Activated CD8-positive, alpha-beta memory T cell treated with anti-CD3 and anti-CD28 coated beads, Interleukin-2, amount 50 U/mL, for 4 hours (primary cell): ENCODE measurements at places on chromosomes 2 and 18.
A peak's percentile ranks its signal among the peaks of the same experiment; 100 is the strongest.

GRCh38 chr18:22307528-22307927 is 110.2 kb downstream of the CTAGE1 start:
- DNase-seq: no peak

DNA sequence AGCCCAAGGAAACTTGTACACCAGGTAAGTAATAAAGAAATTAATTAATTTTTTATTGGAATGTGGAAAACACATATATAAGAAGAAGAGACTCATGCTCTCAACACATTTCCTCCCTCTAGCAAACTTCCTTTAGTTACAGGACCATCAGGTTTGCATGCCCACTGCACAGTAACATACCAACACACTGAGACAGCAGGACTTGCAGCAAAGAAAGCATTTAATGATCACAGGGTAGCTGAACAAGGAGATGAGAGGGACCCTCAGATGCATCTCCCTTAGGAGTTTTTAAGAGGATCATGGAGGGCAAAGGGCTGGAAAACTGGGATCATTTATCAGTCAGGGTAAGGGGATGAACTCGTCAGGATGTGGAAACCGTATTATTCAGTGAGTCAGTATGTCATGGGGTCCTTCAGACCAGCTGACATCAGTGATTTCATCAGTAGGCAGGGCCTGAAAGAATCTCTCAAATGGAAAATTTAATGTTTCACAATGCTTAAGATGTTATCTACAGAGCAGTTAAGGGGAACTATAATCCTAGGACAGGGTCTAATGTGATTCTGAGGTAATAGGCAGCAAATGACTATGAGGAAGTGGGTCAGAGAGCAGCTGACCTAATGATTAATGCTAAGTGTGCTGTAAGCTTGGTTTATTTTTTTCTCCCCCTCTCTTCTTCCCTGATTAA is 193.8 kb upstream of the RND3 start:
- DNase-seq: no peak

DNA sequence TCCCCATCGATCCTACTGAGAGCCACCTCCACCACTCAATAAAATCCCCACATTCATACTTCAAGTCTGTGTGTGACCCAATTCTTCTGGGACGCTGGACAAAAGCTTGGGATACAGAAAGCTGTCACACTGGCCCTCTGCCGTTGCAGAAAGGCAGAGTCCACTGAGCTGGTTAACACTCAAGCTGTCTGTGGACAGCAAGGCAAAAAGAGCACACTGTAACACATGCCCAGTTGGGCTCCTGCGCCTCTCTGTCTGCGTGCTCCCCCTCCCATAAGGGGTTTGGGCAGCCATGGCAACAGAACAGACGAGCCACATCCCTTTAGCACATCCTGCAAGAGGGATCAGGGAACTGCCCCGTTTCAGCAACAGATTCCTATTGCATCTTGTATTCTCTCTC is 106.9 kb upstream of the RGPD4 start:
- no peak for DNase-seq

GRCh38 chr18:2293109-2293839 is 278.0 kb downstream of the METTL4 start:
- no peak for DNase-seq

DNA sequence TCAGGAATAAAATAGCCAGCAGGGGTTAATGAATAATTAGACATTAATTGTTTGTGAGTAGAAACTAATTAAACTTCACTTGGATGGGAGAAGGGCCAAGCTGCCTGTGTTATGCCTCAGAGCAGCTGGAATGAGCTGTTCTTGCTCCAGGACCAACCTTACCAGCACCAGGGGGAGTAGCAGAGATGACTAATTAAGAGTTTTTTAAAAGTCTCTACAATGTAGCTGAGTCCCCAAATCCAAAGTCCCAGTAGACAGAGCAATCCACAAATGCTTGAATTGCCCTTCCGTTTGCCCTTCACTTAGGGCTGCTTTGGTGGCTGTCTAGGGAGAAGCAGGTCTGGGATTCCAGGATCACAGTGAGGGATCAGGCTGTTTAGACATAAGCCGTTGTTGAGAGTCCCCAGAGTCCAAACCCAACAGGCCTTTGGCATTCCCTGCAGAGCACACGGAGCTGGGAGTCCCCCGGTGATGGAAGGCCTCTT is 59.4 kb downstream of the RHOB start:
- no peak for DNase-seq

DNA sequence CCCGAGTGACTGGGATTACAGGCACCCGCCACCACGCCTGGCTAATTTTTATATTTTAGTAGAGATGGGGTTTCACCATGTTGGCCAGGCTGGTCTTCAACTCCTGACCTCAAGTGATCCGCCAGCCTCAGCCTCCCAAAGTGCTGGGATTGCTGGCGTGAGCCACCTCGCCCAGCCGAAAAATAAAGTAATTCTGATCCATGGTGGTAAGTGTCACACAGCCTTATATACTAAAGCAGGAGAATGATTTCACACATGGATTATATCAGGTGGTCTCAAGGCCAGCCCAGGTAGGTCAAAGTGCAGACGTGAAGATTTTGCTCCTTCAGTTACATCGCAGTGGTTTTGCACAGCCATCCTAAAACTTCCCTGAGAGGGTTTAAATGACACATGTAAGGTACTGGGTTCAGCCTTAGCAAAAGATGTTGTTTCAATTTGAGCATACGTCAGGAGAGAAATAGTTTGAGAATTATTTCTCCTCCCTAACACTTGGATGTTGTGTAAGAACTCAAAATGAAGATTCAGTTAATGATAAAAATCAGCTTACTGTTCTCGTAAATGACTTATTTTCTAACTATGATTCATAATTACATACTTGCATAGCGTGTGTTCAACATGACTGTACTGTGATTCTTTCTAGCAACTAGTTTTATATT is 93.0 kb upstream of the SLC39A10 start:
- DNase-seq: no peak

- peak; percentile 7 for DNase-seq
Measured at GRCh38 chr18:48797841-48798255, 152.9 kb downstream of the SMAD7 start.

GRCh38 chr18:23487738-23488570 is 15.4 kb upstream of the RMC1 start:
- DNase-seq: peak; percentile 44

- DNase-seq: no peak
Measured at GRCh38 chr2:43792653-43793052, 18.8 kb downstream of the DYNC2LI1 start.

- no peak for DNase-seq
Measured at GRCh38 chr2:111617299-111618225, 266.4 kb downstream of the ANAPC1 start.

DNA sequence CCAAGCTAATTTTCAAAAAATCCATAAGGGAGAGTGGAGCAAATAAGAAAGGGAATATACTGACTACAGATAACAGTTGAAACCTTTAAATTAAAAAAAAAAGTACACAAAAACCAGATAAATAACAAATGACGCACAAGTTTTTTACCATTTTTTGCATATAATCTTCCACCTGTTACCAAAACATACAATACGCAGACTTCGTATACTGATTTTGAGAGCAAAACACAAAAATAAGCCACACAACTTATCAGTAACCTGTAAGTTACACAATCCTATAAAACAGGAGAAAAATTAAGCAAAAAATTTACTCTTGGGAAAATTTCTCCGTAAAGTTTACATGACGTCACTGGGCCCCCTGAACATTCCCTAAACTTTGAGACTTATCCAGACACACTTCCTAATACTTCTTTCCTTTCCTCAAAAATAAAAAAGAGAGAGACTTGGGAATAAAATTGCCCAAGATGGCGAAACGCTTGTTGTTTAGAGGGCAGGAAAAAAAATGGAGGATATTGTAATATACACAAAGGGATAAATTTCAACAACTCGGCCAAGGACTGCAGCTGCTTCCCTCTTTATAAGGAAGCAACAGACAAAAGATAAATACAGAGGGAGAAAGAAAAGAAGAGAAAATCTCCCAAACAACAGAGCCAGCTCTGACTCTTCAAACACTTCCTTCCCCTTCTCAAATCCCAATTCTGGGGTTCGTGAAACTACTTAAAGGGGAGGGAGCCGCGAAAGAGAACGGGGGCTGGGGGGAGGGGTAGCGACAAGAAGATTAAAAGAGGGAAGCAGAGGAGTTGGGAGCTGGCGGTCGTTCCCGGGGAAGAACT is 1.6 kb downstream of the BAZ2B start:
- no peak for DNase-seq

GRCh38 chr2:23388756-23389514 is 4.0 kb downstream of the KLHL29 start:
- DNase-seq: no peak

- DNase-seq: no peak
Measured at GRCh38 chr18:65221736-65222135, 529.1 kb upstream of the CDH7 start.
